Activated CD4-positive, alpha-beta T cell treated with anti-CD3 and anti-CD28 coated beads, Interleukin-2, amount 10 ng/mL, durations not matched to agents 7 days and 5 days (primary cell): ENCODE measurements at places on chromosomes 11 and 22. TPM values are rescaled to one million over a fixed set of nuclear protein-coding genes. Genes with fewer than 3 reads are reported as not detected.
A peak's percentile ranks its signal among the peaks of the same experiment; 100 is the strongest.

Gene TTC36
- 1.8 TPM for total RNA-seq

GRCh38 chr22:21696115-21696514 is 30.3 kb downstream of the PPIL2 start:
- H3K27ac ChIP-seq, result no peak overlapping the region
- DNase-seq, result no peak
- H3K36me3 ChIP-seq, result peaks cover 23% of the 10 kb centered on the region
- no peaks in the 10 kb centered on the region for H3K4me1 ChIP-seq

DNA sequence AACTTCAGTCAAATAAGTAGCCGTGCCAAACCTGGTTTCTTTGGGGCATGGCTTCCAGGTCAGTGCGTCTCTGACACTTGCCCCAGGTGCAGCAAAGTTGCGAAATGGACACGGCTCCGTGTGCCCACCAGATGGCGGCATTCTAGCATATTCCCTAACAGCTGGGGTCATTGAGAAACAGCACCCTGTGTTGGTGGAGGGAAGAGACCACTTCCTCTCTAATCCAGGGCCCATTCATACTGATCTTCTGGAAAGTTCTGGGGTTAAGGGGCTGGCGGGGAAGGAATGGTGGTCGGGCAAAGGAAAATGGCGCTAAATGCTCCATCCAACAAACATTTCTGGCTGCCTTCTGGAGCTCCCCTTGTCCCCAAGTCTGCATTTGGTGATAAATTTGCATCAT is 141.2 kb upstream of the TIMP3 start:
- no peak overlapping the region for H3K4me3 ChIP-seq
- no peaks in the 10 kb centered on the region for H3K4me1 ChIP-seq
- peaks cover 10% of the 10 kb centered on the region for H3K27me3 ChIP-seq
- no peak overlapping the region for H3K27ac ChIP-seq
- peak; percentile 66 for DNase-seq
- H3K36me3 ChIP-seq, result no peaks in the 10 kb centered on the region

Gene PGA5
- not detected for total RNA-seq

DNA sequence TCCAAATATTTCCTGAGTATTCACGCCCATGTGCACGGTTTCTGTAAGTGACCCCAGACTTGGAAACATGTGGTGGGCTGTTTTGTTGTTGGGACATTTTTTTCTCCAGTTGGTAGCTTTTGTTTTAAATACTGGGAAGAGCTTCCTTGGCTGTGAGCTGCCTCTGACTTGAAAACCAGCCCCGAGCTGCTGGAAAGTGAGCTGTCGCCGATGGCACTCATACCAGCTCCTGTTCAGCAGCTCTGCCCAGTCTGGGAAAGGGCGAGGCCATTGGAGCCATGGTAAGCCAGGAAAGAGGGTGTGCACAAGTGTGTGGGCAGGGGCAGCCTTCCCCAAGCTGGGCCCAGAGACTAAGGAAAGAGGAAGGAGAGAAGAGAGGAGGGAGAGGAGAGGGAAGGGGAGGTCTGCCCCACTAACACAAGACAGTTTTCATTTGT is 3.2 kb upstream of the FLI1 start:
- H3K4me1 ChIP-seq, result peaks cover 45% of the 10 kb centered on the region
- H3K36me3 ChIP-seq, result peaks cover 11% of the 10 kb centered on the region
- H3K27ac ChIP-seq, result no peak overlapping the region
- H3K27me3 ChIP-seq, result peaks cover 58% of the 10 kb centered on the region
- no peak for DNase-seq

DNA sequence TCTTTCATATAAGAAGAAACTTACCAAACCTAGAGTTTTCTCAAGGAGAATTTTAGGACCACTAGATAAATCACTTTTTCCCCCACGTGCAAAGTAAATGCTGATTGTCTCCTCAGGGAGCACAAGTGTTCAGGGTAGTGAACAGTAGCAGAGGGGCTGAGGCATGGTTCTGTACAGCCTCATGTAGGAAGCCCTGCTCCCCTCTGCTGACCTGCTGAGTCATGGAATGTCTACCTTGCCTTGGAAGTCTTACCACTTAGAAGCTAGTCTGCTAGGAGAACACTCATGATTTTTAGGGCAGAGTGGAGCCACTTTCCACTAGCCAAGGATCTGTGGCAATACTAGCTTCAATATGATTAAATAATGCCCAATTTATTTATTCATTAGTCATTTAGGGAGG is 2120.6 kb upstream of the RAG2 start:
- no peaks in the 10 kb centered on the region for H3K36me3 ChIP-seq
- no peaks in the 10 kb centered on the region for H3K27me3 ChIP-seq
- no peaks in the 10 kb centered on the region for H3K4me1 ChIP-seq
- no peak overlapping the region for H3K4me3 ChIP-seq

DNA sequence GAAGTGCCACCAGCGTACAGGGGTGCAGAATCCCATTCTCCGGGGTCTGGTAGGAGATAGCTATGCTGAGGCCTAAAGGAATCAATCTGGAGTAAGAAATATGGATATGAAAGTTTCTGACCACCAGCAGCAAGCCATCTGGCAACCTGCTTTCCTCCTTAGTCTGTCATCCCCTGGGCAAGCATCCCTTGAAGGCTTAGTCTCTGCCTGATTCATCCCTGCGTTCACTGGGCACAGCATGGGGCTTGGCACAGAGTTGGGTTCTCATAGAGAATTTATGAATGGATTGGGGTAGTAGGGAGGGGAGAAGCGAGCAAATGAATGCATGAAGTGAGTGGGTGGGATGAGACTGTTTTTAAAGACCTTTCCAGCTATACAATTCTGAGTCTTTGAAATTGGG is 85.8 kb upstream of the NARS2 start:
- no peak for DNase-seq
- no peaks in the 10 kb centered on the region for H3K4me1 ChIP-seq
- H3K36me3 ChIP-seq, result no peaks in the 10 kb centered on the region
- H3K27me3 ChIP-seq, result peaks cover 4% of the 10 kb centered on the region
- H3K4me3 ChIP-seq, result no peak overlapping the region

DNA sequence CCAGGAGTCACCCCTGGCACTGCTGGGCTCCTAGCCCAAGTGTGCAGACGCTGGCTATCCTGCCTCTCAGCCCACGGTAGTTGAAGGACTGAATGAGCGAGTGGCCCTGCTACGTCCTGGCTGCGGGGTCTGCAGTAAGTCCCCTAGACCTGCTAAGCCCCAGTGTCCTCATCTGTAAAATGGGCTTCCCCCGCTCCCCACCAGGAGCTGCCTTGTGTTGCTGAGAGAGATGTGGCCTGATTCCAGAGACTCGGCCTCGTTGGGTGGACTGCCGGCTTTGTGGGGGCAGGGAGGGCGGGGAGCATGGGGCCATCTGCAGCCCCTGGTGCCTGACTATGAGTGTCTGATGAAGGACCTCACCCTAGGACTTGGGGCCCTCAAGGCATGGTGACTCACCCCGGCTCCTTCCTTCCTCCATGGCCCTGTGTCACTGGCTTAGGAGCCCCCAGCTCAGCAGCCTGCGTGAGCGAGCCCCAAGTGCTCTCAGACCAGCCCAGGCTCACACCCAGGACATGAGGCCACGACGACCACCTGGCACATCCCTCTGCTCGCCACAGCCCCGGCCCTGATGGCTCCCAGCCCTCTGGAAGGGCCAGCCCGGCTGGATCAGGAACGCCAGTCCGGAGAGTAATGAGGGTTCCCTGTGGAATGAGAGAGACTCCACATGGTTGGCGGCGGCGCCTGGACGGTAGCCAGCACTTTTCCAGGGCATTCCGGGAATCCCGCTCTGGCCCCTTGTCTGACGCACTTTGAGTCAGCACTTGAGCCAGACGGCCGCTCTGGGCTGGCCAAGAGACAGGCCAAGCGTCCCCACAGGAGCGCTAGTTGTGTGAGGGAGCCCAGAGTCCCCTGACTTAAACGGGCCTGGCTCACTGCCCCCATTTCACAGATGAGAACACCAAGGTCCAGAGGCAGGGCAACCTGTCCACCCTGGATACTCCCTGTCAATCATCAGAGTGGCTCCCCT is 50.5 kb upstream of the SHISAL1 start:
- H3K4me1 ChIP-seq, result no peaks in the 10 kb centered on the region
- no peak overlapping the region for H3K4me3 ChIP-seq
- H3K27me3 ChIP-seq, result peaks cover 4% of the 10 kb centered on the region
- H3K27ac ChIP-seq, result no peak overlapping the region
- no peaks in the 10 kb centered on the region for H3K36me3 ChIP-seq

Gene SHISAL1
- not detected for total RNA-seq

Gene RHBDD3
- 31.2 TPM for total RNA-seq

Gene GLYATL2
- not detected for total RNA-seq

Gene C1QTNF4
- 0.22 TPM for total RNA-seq

- H3K4me1 ChIP-seq, result peaks cover 12% of the 10 kb centered on the region
- no peaks in the 10 kb centered on the region for H3K27me3 ChIP-seq
- peaks cover 23% of the 10 kb centered on the region for H3K36me3 ChIP-seq
- no peak overlapping the region for H3K4me3 ChIP-seq
- no peak for DNase-seq
- H3K27ac ChIP-seq, result no peak overlapping the region
These were observed 7.1 kb downstream of the ACAD8 start for GRCh38 chr11:134260503-134260902.

DNA sequence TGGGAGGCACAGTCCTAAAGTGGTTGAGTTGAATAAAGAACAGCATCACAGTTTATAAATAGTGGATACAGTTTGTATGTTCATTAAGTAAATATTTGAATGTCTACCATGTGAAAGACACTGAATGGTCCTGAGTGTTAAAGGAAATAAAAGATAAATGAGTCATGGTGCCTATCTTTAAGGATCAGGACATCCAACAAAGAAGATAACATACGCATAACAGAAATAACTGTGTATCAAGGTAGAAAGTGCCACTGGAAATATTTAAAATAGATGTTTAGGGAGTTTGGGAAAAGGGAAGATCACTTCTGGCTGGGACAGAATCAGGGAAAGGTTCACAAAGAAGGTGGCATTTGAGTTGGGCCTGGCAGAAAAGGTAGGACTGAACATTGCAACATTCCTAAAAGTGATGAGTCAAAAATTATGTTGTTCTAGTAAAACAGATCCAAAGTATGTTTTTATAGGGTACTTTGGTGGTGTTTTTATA is 41.5 kb downstream of the CSTPP1 start:
- H3K27ac ChIP-seq, result no peak overlapping the region
- H3K36me3 ChIP-seq, result peaks cover 4% of the 10 kb centered on the region
- H3K27me3 ChIP-seq, result no peaks in the 10 kb centered on the region
- no peak for DNase-seq
- H3K4me1 ChIP-seq, result peaks cover 12% of the 10 kb centered on the region
- no peak overlapping the region for H3K4me3 ChIP-seq

GRCh38 chr11:26820739-26821138 is 98.9 kb upstream of the SLC5A12 start:
- no peak for DNase-seq
- H3K36me3 ChIP-seq, result no peaks in the 10 kb centered on the region

DNA sequence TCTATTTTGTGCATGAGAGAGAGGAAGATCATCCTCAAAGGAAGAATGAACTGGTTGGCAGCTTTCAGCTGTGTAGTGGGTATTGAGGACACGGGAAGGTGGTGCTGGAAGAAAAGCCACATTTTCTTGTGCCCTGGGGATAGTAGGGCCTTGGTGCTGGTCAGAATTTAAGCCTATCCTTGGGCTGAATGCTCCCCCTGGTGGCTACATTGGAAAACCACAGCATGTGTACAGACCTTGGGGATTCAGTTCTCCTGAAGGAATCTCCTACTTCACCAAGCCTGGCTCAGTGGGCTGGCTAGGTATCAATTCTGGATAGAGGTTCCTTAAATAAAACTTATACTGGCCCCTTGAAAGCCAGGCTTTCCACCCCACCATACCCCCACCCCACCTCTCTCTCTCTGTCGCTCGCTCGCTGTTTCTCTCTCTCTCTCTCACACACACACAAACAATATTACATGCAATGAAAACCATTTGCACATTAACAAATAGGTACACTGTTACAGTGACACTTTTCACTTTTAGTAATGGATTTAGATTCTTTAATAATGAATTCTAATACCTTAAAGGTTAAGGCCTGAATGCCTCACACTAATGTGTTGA is 2.8 kb upstream of the OR51M1 start:
- no peak overlapping the region for H3K4me3 ChIP-seq
- DNase-seq, result peak; percentile 39
- H3K27ac ChIP-seq, result no peak overlapping the region
- no peaks in the 10 kb centered on the region for H3K36me3 ChIP-seq
- H3K27me3 ChIP-seq, result no peaks in the 10 kb centered on the region
- no peaks in the 10 kb centered on the region for H3K4me1 ChIP-seq

DNA sequence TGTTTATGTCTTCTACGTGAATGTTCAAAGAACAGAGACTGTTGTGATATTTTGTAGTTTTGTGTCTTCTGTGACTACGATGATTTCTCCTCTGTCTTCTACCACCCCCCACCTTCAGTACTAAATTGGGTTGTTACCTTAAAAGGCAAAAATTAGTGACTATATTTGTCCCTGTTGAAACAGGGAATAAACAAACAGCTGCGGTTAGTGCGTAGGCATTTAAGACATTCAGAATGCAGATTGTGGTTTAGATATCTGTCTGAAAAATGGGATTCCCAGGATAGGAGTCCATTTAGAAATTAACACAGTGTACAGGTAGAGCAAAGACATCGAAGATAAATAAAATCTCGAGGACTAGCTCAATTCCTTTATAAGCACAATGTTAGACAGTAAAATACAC is 15.6 kb upstream of the ARHGAP42 start:
- H3K27me3 ChIP-seq, result no peaks in the 10 kb centered on the region
- H3K4me1 ChIP-seq, result no peaks in the 10 kb centered on the region
- H3K36me3 ChIP-seq, result no peaks in the 10 kb centered on the region
- no peak overlapping the region for H3K4me3 ChIP-seq
- no peak for DNase-seq

GRCh38 chr11:69123593-69124545 is 31.9 kb upstream of the SMIM38 start:
- no peak for DNase-seq
- peak overlapping the region; percentile 64 for H3K4me3 ChIP-seq
- peak overlapping the region; percentile 89 for H3K27ac ChIP-seq
- no peaks in the 10 kb centered on the region for H3K27me3 ChIP-seq

Gene SYCE3
- not detected for total RNA-seq

Gene NXPE1
- not detected for total RNA-seq

GRCh38 chr22:43036282-43036829 is 21.4 kb upstream of the PACSIN2 start:
- H3K4me3 ChIP-seq, result no peak overlapping the region
- H3K36me3 ChIP-seq, result no peaks in the 10 kb centered on the region
- no peaks in the 10 kb centered on the region for H3K27me3 ChIP-seq
- no peak for DNase-seq

Gene MS4A3
- total RNA-seq, result not detected

DNA sequence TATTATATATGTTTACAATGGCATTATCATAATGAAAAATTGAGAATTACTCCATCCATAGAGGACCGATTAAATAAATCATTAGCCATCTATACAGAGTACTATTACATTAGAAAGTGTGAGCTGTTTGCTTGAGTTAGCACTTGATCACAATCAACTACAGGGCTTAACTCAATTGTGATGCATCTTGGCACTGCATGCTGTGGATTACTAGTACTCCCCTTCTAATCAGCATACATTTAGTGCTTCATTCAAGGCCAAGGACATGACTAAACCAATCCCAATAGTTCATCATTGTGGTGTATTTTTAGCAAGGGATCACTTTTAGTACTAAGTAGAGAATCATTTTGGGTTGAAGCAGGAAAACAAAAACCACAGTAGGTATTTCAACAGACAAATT is 23.5 kb upstream of the ARHGAP42 start:
- H3K27ac ChIP-seq, result no peak overlapping the region
- H3K4me1 ChIP-seq, result no peaks in the 10 kb centered on the region
- H3K27me3 ChIP-seq, result no peaks in the 10 kb centered on the region
- no peaks in the 10 kb centered on the region for H3K36me3 ChIP-seq
- H3K4me3 ChIP-seq, result no peak overlapping the region
- no peak for DNase-seq

Gene CSNK2A3
- 1.0 TPM for total RNA-seq

- no peak overlapping the region for H3K27ac ChIP-seq
- DNase-seq, result no peak
- no peaks in the 10 kb centered on the region for H3K27me3 ChIP-seq
- H3K36me3 ChIP-seq, result no peaks in the 10 kb centered on the region
These were observed 84.4 kb downstream of the OR5AK2 start for GRCh38 chr11:57073128-57073527.
